ENCODE measurements at places on chromosomes 11 and 22.

DNA sequence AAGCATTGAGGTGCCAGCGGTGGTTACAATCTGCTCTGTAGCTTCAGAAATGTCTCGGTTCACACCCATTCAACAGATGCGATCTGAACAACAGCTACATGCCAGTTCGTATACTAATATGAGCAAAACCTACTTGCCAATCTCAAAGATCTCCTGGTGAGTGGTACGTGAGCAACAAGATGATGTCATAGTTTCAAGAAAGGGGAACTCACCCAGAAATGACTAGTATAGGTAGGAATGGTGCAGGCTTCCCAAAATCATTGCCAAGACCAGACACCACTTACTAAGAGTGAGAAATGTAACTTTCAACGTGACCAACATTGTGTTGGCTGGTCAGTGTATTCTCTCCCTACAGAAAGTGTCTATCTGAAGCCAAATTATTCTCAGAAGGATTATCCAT, 31.1 kb downstream of the OR6Q1 start:
- no peak for DNase-seq

DNA sequence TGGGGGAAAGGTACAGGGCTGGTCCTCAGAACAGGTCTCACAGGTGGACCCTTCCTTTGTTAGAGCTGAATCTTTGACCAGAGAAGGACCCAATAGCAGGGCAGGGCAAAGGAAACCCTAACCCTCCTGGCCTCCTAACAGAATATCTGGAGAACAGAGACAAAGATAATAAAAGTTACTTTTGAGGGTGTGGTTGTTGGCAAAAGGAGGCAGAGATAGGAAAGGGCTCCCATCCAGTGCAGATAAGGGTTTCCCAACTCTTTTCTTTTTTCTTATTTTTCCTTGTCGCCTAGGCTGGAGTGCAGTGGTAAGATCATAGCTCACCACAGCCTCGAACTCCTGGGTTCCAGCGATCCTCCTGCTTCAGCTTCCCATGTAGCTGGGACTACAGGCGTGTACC, 11.9 kb downstream of the PCSK7 start:
- DNase-seq = no peak

- DNase-seq = no peak
These were observed 71.2 kb upstream of the WNT11 start for GRCh38 chr11:76277298-76278175.

DNA sequence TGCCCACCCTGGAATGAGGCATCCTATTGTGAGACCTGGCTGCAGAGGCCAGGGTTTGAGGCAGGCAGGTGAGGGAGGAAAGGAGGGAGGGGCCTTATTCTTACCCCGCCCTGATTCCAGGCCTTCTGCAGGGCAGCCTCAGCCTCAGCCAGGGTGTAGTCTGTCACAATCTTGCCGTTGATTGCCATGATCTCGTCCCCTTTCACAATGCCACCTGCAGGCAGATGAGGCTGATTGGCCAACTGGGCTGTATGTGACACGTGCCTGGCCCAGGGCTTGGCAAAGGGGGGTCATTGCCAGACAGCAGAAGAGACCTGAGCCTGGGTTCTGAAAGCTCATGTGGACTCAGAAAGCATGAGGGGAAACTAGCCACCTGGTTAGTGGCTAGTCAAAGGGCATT, 21.4 kb upstream of the ABCC8 start:
- DNase-seq = no peak

DNA sequence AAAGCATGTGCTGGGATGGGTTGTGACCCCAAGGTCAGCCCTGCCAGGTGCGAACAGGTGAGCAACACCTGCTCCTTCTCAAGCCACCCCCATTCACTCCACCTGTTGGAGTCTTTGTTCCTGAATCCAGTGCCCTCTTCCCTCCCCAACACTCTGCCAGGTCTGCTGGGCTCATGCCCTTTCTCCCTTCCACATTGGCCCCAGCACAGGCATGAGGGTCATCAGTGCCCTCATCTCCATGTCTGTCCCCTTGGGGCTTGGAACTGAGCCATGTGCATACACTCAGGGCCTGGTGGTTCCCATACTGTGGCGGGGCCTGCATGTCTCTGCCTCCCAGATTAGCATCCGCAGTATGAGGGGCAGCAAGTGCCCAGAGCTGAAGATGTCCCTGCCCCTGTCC, 19.1 kb downstream of the RFPL2 start:
- DNase-seq = no peak

- no peak for DNase-seq
These were observed 8.8 kb downstream of the ZBED4 start for GRCh38 chr22:49862496-49862776.

DNA sequence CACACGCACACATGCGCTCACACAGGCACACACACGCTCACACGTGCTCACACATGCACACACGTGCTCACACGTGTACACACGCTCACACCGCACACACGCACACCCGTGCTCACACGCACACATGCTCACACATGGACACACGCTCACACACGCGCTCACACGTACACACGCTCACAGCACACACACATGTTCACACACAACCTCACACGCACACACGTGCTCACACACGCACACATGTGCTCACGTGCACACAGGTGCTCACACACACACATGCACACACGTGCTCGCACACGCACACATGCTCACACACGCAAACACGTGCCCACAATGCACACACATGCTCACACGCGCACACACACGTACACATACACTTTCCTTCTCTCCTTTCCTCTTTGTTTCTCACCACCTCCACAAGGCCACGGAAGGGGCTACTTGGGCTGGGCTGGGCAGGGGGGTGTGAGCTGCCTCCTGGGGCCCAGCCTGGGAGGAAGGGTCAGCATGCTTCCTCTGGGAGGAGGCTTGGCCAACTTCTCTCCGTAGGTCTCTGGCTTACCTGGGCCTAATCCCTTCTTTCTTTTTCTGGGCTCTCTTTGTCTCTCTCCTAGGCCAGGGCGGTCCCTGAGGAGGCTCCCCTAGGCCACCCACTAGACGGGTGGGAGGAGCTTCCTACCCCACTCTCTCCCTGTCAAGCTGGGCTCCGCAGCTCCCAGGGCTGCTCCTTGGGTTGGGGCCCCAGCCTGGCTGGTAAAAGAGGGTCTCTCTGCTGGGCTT, 34.5 kb upstream of the PARVG start:
- no peak for DNase-seq

DNA sequence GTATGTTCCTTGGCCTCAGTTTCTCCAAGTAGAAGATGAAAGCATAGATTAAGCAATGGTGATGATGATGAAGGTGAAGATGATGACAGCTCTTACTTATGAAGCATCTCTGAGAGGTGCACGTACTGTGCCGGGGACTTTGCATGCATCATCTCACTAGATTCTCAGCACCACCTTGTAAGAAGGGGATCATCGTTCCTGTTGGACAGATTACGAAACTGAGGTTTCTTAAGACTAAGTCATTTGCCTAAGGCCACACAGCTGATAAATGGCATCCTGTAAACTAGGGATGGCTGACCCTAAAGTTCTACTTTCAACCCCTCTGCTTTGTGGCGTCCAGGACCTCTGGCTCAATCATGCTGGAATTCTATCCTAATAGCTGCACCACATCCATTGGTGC, 8.7 kb downstream of the MS4A15 start:
- DNase-seq = no peak

DNA sequence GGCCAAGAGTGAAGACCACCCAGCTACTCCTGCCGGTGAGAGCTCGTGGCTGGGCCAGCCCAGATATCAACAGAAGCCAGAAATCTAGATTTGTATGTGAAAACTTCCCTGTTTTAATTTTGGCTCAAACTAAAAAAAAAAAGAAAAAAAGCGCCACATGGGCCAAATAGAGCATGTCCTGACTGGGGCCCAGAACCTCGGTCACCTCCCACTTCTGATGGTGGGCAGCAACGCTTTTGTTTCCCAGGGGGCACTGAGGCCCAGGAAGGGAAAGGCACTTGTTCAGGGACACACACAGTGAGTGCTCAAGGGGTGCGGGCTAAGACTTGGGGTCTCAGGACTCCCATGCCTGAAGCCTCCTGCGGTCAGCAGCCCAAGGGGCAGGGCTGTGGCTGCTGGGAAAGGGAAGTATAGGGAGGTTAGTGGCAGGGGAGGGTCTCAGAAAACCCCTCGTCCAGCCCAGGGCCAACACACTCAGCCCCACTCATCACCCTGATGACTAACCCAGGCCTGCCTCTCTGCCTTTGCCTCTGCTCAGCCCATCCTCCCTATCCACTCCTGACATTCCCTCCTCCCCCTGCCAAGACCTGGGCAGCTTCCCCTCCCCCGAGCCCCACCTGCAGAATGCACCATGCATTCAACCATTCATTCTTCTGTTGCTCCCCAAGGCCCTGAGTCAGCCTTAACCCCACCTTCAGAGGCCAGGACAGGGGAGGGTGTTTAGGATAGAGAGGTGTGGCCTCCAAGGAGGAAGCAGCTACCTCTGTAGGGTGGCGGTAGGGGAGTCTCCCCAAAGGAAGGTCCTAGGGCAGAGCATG, 30.0 kb upstream of the TCF20 start:
- DNase-seq = peak; percentile 66

DNA sequence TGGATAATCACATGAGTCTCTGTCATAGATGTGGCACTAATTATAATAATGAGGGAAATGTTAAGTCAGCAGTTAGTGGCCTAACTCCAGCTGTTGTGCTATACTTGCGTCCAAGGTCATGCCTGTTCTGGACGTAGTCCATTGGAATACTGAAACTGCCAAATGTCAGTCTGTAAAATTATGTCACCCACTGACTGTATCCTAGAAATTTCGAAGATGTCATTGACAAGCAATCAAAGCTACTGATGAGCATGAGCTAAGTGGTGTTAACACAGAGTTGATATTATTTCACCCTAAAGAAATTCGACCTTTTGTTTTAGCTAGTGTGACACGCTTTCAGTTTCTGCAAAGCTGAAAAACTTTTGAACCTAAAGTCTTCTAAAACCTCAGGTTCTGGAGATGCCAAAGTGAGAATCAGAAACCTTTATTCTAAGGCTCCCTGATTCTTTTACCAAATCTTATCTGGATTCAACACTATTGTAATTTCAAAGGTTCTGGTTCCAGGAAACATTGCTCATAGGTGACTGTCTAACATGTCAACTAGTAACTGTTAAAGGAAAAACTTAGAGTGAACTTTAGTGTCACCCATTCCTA, 14.9 kb upstream of the ME3 start:
- DNase-seq = no peak

GRCh38 chr11:60211206-60211605, 28.3 kb upstream of the MS4A6A start:
- DNase-seq = no peak

- no peak for DNase-seq
These were observed 127.0 kb downstream of the COMMD9 start for GRCh38 chr11:36162006-36162882.

GRCh38 chr22:38073150-38074130, 10.5 kb downstream of the SLC16A8 start:
- DNase-seq = no peak

DNA sequence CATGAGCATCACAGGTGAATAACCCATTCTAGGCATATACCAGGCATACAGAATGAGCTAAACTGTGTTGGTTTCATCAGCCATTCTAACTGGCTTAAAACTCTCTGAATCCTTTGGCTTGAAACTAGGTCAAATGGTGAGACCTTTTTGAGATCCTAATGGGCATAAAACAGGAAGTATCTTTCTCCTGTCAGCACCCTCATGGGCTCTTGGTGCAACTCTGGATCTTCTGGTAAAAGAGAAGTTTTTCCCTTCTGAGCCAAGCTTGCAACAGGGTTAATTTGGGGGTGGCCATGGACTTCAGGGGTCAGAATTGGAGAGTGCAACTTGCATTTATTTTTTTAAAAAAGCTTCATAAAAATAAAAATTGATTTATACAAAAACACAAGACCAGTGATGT, 67.9 kb upstream of the GRAMD1B start:
- DNase-seq = no peak

GRCh38 chr11:130094614-130095013, 24.9 kb downstream of the APLP2 start:
- DNase-seq = no peak

DNA sequence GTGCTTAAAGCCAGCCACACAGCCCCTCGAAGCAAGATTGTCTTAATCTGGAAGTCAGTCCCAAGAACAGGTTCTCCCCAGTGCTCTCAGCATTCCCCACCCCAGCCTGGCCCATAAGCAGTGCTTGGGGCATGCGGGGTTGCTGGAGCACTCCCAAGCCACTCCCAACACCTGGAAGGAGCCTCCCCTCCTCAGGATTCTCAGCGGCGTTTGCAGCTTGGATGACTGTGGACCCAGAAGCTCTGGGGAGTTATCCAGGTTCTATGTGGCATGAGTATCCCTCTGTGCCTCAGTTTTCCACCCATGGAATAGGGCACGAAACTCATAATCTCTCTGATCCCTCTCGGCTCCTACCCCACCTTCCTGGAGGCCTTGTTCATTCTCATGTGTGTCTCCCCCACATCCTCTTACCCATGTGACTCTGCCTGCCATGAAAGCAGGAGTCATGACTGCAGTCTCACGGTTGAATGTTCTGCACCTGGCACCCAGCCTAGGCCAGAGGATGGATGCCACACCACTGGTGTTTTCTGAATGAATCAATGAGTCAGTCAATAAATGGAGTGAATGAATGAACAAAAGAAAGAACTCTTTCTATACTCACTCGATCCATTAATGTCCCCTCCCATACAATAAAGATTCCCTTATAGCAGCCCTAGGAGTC, 33.4 kb upstream of the WNT7B start:
- peak; percentile 0 for DNase-seq

GRCh38 chr11:81246941-81247340, 1486.7 kb downstream of the FAM181B start:
- DNase-seq = no peak

GRCh38 chr11:313304-313786, 495 bp upstream of the IFITM1 start:
- no peak for DNase-seq

- no peak for DNase-seq
These were observed 87.3 kb downstream of the KCNQ1 start for GRCh38 chr11:2531987-2532703.

- DNase-seq = no peak
These were observed 206.8 kb upstream of the DDI1 start for GRCh38 chr11:103829596-103829995.

- peak; percentile 26 for DNase-seq
These were observed 31.7 kb downstream of the TPCN2 start for GRCh38 chr11:69080257-69080995.

DNA sequence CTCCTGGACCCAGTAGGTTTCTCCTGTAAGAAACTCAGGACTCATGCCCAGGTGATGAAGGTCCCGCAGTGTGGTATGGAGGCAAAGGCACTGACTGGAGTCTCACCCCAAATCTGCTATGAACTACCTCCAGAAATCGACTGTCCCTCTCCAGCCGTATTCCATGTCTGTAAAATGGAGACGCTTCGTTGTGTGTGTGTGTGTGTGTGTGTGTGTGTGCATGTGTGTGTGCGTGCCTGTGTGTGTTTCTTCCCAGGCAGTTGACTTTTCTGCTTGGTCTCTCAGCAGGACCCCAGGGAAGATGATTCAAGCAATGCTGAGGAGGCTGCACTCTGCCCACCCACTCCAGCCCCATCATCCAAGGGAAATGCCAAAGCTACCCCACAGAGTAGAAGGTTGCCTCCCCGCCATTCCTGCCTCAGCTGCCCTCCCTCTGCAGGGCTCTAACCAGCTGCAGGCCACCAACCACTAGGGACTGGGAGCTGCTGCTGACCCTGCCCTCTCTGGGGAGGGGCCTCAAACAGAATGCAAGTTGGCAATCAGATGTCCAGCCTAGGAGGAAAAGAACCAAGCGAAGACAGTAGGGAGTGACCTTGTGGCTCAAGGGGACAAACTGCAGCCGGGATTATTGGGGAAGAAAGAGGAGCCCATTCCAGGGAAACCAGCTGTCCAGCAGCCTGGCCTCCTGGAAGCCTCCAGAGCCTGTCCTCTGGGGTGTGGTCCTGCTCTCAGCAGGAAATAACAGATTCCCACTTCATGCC, 56.2 kb downstream of the SLC22A12 start:
- DNase-seq = no peak

GRCh38 chr22:47806894-47807293, 1044.4 kb downstream of the TBC1D22A start:
- no peak for DNase-seq
